ENCODE measurements at places on chromosomes 5 and 9.

DNA sequence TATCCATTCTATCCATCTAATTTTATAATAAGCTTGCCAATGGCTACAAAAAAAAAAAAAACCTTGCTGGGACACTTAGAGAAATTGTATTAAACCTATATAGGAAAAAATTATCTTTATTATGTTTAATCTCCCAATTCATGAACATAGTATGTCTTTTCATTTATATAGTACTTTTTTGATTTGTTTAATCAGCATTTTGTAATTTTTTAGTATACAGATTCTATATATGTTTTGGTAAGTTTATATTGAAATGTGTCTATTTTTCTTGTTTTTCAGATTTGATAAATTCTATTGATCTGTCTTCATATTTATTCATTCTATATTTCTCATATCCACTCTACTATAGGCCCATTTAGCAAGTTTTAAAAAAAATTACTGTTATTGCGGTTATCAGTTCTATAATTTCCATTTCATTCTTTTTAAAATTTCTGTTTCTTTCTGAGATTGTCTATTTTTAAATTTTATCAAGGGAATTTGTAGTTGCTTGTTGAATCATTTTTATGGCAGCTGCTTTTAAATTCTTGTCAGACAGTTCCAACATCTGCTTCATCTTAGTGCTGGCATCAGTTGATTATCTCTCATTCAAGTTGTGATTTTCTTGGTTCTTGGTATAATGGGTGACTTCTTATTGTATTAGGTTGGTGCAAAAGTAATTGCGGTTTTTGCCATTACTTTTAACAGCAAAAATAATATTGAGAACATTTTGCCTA, 170.1 kb upstream of the S1PR3 start:
- no peak for DNase-seq

DNA sequence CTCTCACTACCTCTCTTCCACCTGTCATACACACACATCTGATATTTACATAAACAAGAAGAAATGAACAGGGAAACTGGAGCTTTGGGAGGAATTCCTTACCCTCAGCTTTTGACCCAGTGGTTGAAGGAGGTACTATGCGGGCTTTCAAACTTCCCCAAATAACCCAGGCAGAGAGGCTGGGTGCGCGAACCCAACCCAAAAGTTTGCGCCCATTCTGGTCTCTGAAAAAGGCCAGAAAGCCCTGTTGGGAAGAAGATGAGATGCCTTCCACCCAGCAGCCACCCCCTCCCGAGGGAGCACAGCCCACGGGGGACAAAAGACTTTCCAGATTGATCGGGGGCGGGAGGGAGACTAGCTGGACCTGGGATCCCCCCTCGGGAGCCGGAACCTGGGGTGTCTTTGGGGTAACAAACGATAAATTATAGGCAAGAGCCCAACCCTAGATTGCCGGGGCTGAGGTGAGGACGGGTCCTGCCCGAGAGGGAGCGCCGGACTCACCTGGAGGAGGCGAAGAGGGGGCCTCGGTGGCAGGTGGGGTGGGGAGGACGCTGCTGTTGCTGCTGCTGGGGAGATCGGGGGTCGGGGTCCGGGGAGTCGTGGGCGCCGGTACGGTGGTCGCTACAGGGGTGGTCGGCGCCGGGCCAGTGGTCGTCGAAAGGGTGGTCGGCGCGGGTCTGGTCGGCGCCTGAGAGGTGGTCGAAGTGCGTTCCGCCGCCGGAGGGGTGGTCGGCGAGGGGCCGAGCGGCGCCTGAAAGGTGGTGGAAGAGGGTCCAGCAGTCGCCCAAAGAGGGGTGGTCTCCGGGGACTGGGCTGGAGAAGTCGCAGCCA, 798 bp downstream of the MEGF9 start:
- peak; percentile 62 for DNase-seq

GRCh38 chr5:129820-130219, 37.9 kb downstream of the PLEKHG4B start:
- peak; percentile 18 for DNase-seq

GRCh38 chr9:26310294-26310693, 582.3 kb downstream of the CAAP1 start:
- DNase-seq, result no peak

GRCh38 chr9:137232101-137232500, 1.4 kb downstream of the SLC34A3 start:
- no peak for DNase-seq

DNA sequence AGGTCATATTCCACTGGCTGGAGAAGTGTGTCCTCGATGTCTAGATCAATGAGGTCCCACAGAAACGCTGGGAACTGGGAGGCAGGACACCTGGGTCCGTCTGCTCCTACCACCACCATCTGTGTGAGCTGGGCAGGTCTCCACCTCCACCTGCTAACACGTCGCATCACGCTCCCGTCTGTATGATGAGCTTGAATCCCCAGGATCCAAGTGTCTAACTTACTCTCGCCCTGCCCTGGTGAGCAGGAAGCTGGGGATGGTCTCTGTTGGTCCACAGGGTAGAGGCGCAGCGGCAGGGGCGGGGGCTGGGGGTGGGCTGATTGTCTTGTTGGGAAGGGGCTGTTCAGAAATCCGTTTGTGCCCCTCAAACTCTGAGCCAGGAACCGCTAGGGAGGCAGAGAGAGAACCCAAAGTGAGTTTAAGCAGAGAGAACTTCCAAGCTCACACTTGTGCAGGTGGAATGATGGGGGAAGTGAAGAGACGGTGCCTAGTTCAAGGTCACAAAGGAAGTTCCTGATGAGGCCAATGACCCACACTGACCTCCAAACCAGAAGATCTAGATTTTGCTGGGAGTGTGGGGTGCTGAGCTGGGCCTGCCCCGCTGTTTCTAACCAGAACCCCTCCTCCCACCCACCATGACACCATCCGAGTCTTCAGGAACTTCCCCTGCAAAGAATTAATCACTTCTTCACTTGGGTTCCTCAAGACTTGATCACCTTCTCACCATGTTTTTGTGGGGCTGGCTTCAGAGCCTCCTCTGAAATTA, 21.1 kb downstream of the ORM2 start:
- peak; percentile 61 for DNase-seq

- DNase-seq, result no peak
These were observed 129.3 kb upstream of the LPCAT1 start for GRCh38 chr5:1652873-1653697.

All from suppressor macrophage treated with lipopolysaccharide for 4 hours (primary cell).